Dermis blood vessel endothelial cell (primary cell): ENCODE measurements at places on chromosomes 5 and 9.

- no peak for DNase-seq
Measured at GRCh38 chr5:107213025-107213424, 457.7 kb downstream of the EFNA5 start.

DNA sequence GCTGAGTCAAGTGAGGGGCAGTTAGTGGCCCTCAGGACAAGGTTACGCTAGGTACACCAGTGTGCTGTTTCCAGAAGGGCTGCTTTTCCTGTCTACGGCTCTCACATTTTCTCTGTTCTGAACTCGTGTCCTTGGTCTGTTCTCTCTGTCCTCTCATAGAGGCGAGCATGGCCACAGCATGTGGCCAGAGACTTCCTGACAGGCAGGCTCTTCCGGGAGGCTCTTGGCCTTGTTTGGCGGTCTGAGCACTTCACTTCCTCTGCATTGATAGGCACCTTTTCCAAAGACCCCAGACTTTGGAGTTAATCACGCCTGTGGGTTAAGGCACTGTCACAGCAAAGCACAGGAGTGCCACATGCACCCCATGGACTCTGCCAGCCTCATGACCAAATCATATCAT lies 1.2 kb downstream of the CKMT2 start:
- DNase-seq = no peak

DNA sequence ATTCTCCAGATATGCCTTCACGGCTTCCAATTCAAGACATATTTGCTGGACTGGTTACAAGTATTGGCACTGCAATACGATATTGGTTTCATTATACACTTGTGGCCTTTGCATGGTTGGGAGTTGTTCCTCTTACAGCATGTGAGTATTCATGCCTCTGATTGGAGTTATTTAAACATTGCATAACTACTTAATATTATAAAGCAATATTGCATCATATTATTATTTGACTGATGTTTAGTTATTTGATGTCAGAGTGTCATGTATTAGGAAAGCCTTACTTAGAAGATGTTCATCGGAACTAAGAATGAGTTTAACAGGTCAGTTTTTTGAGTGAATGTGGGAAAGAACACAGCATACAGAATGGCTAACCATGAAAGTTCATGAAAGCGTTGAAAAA lies 28.3 kb downstream of the MARCHF6 start:
- DNase-seq = no peak

DNA sequence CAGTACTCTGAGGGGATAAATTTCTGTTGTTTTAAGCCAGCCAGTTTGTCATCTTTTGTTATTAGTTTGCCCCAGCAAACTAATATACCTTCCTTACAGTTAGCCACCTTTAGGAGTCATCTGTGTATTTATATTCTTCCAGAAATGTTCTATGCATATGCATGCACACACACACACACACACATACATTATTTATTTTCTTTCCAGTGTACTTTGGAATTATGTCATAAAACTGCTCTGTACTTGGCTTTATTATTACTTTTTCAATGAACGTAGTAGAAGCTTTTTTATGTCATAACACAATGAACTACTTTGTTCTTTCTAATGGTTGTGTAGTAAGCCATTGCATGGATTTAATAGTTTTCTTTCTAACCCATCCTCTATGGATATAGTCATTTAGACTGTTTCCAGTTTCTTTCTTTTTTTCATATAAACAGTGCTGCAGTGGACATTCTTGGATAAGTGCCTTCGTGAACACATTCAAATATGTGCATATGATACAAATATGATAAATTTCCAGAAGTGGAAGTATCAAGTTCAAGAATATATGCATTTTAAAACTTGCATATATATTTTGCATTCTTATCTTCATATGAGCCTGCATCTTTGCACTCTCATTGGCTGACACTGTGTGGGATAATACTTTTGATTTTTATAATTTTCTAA lies 26.6 kb upstream of the DAB2 start:
- no peak for DNase-seq

- DNase-seq = peak; percentile 64
Measured at GRCh38 chr9:123339666-123340510, 16.1 kb upstream of the CRB2 start.
